ENCODE measurements at places on chromosomes 12 and 14.

DNA sequence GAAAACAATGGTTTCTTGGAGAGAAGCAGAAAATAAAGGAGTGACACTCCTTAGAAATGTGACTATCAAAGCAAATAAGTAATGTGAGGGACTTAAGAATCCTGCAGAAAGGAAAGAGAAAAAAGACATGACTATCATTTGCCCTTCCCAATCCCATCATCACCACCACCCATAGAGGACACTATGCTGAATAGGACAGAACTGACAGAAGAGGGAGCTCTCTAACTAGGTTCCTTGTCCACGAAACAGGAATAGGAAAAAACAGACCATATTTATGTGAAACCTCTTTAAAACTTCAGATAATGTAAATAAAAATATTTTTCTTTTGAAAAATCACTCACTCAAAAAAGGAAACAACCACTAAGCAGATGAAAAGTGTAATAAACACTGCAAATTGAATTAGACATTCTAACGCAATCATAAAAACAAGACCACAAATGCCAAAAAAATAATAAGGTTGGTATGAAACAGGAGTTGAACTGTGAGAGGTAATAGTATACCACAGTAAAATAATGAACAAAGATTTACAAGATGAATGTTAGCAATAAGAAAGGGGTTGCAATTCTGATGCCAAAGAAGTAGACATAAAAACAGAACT, 24.1 kb downstream of the KLRD1 start:
- no peak for DNase-seq

DNA sequence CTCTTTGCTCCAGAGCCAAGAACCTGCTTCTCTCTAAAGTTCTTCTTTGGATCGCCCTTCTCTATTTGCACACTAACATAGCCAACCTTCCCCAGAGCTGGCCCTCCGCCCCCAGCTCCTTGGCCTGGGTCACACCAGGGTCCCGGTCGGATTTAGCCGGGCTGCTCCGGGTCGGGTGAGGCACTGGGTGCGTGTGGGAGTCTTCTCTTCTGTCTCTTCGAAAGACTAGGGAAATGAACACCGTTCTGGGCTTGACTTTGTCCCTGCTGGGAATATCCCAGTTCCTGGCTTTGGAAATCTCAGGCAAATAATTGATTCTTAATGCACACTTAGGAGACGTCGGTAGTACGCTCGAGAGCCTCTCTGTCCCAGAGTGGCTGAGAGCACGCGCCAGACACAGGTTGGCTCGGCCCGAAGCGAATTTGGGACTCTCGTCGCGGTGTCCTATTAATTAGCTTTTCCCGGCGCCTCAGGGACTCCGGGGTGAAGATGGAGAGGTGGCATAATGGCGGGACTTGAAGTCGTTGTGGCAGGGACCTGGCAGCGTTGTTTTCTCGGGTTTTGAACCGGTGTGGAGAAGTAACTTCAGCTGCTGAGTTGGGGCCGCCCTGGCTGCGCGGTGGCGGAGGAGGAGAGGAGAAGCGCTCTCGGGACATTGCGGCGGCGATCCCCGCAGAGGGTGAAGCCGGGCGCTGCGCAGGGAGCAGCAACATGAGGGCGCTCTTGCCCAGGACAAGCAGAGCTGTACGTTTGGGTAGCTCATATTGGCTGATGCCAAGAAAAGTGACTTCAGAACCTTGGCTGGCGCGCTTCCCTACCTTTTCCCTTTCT, 7.5 kb downstream of the FOXG1 start:
- no peak for DNase-seq

DNA sequence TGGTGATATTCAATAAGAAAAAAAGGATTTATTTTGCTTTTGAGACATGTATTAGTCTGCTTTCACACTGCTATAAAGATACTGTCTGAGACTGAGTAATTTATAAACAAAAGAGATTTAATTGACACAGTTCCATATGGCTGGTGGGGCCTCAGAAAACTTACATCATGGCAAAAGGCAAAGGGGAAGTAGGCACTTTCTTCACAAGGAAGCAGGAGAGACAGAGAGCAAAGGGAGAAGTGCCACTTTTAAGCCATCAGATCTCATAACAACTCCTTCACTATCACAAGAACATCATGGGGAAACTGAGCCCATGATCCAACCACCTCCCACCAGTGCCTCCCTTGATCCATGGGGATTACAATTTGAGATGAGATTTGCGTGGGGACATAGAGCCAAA, 43.9 kb downstream of the BHLHE41 start:
- DNase-seq = no peak

DNA sequence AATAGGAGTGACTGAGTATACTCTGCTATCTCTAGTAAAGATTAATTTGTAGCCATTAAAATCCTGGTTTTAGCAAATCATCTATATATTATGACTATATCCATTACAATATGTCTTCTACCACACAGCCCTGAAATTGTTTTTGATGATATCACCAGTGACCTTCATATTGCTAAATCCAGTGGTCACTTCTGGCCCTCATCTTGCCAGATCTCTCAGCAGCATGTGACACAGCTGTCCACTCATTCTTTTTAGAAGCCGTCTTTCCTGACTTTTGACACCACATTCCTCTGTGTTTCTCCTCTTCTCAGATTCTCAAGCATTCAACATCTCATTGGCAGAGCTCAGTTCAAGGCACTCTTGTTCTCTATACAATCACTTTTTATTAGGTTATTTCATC, 54.9 kb downstream of the CPNE8 start:
- DNase-seq = no peak

DNA sequence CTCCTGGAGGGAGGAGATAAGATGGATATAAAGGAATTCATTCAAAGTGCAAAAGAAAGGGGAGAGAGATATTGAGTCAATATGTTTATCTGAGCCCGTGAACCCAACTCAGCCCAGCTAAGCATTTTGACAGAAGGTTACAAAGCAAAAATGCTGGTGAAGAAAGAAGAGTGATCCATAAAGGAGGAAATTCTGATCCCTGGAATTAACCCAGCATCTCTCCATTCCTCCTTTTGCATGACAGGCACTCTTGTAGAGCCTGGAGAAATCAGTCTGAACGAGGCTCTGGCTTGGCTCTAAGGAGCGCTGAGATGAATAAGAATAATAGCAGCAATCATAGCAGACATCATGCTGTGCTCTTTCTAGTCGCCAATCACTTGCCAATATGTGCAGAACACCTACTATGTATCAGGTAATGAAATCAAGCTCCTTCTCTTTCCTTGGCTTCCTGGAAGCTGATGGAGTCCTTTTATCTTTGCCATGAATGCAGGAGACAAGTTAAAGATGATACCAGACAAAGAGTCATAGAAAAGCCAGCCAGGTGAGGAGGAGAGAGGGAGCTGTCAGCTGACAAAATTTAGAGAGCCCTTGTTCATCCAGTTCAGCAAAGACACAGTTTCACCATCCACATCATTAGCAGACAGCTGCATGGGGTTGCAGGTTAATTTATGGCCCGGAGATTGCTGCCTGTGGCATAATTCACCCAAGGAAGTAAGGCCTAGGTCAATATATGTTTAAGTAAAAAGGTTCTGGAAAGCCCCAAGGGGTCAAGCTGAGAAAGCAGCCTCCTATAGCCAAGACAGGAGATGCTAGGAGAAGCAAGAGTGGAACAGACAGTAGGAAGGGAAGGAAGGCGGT, 476.5 kb upstream of the TBX3 start:
- no peak for DNase-seq

DNA sequence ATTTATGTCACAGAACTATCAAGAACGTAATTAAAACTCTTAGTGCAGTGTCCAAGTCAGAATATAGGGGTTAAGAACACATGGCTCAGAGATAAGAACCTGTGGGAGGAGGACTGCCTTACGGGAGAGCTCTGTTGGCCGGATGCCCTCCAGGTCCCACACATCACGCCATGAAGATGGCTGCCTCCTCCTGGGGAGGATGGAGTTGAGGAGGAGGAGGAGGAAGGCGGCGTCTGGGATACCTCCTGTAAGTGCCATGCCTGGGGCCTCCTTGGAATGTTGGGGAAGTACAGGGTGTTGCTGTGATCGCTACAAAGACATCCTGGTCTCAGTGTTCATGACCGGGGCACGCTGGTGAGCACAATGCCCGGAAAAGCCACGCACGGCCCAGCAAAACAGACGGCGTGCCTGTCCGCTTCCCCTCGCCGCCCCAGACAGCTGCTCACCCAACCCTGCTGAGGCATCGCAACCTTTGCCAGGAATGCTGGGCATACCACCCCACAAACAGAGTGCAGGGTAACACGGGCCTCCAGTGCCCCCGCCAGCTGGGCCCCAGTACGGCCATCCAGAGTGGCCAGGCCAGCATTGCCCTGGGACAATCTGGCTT, 28.7 kb upstream of the CD9 start:
- no peak for DNase-seq

DNA sequence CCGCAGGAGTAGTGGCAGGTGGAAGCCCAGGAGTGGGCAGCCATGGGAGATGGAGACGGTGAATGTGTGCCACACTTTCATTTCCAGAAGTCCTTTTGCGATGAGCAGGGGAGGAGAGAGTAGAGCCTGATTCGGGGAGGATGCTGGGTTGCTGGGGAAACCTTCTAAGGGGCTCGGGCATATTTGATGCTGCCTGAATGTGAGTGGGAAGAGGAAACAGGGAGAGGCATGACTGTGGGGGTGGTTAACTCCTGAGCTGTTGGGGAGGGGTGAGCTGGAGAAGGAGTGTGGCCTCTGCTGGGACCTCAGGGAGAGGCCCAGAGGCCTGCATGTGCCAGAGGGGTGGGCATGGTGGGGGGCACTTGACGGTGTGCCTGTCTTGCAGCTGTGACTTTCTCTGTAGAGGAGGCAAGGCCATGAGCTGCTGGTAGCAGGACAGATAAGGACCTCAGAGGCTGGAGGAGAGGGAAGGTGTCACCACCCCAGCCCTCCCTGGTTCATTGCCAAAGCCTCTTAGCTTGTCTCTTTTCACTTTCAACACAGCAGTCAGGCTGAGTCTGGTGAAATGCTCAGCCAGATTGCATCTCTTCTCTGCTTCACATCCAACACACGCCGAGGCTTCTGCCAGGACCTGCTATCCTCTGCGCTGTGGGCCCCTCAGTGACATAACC, 11.4 kb downstream of the GLT1D1 start:
- DNase-seq = no peak

- DNase-seq = no peak
Measured at GRCh38 chr12:109222062-109222461, 87.0 kb downstream of the FOXN4 start.
